ENCODE measurements at places on chromosomes 6 and 20. TPM values are rescaled to one million over a fixed set of nuclear protein-coding genes. Genes with fewer than 3 reads are reported as not detected.

Gene MOXD1
- total RNA-seq, result 209 TPM

Gene ABHD16B
- total RNA-seq, result not detected

Gene RBBP8NL
- 0.93 TPM for total RNA-seq

Gene BTN1A1
- not detected for total RNA-seq

Gene PLG
- total RNA-seq, result 4.4 TPM

Gene EDN1
- 7.4 TPM for total RNA-seq

Measured in metanephros (tissue), 2 donors.